ENCODE measurements at places on chromosomes 16 and 17. TPM values are rescaled to one million over a fixed set of nuclear protein-coding genes. Genes with fewer than 3 reads are reported as not detected.

GRCh38 chr17:74852237-74853047 is 7.2 kb downstream of the GRIN2C start:
- DNase-seq = no peak

ICAM2 gene
- 8.4 TPM for total RNA-seq

GRCh38 chr16:12728469-12728868 is 75.2 kb downstream of the CPPED1 start:
- no peak for DNase-seq

GRCh38 chr17:3208484-3208883 is 1.0 kb downstream of the OR1A1 start:
- no peak for DNase-seq

DNA sequence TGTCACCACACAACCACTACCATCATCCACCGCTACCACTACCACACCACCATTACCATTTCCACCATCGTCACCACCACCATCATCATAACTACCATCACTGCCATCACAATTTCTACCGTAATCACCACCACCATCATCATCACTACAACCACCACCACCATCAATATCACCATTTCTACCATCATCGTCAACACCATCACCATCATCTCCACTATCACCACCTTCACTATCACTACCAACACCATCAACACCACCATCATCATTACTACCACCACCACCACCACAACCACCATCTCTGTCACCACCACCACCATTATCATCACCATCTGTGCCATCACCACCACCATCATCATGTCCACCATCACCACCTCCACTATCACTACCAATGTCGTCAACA is 524.5 kb upstream of the C16orf82 start:
- DNase-seq = no peak

- no peak for DNase-seq
Measured at GRCh38 chr17:64356776-64357175, 33.9 kb downstream of the PECAM1 start.

GRCh38 chr16:10390330-10390729 is 4.5 kb downstream of the ATF7IP2 start:
- no peak for DNase-seq

GAST gene
- not detected for total RNA-seq

- DNase-seq = no peak
Measured at GRCh38 chr17:65290616-65291015, 153.4 kb downstream of the RGS9 start.

DNA sequence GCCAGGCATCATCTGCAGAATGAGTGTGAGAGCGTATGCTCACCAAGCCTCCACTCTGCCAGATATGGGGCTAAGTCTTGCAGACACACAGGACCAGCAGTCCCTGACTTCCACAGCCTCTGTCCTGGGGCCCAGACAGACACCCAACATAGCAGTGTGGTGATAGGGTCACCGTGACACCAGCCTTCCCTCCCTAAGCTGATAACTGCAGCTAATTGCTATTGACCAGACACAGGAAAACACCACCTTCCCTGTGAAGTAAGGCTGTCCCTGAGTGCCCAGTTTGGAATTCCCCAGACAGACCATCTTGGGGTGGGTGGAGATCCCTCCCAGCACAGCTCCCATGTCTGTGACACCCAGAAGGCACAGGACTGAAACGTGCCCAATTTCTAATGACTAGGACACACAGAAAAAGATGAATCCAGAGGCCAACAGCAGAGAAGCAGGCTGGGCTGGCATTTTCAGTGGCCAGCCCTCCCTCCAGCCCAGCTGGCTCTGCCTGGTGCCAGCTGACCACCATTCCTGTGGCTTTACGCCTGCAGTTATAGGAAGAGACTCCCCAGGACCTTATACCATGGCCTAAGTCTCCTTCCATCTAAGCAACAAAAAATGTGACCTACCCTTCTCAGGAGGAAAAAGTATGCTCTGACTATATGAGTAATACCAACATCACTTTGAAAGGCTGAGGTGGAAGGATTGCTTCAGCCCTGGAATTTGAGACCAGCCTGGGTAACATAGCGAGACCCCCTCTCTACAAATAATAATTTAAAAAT is 30.3 kb downstream of the ATPAF2 start:
- no peak for DNase-seq

ALG1 gene
- 11.4 TPM for total RNA-seq

DNA sequence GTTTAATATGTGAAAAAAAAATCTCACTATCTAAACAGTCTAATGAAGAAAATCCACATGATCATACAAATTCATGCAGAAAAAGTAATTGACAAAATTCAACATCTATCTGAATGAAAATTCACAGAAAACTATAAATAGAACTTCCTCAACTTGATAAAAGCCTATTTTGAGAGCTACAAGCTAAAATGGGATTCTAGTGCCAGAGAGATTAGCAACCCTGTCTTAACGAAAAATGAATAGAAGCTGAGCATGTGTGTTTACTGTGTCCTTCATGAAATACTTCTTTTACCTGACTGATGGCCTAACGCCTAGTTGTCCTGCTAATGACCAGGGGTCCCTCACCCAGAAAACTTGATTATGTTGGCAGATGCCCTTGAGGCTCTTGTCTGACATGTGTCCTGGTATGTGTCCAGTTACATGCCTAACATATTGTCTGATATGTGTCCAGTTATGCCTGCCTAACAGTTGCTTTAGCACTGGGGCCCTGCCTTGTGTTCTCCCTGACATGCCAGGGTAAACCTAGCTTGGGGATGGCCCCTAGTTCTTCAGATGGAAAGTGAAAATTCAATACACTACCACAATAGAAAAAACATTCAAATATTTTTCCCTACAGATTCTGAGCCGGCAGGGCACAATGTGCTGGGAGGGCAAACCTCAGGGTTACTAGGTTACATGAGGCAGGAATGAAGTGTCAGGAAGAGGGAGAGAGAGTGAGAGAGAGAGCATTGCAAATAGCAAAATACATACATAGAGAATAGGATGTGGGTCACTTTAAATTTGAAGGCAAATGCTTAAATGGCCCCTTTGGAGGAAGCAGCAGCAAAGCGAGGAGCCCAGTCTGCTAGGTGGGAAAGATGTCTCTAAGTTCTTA is 834.0 kb downstream of the CDH11 start:
- no peak for DNase-seq

- DNase-seq = no peak
Measured at GRCh38 chr17:36888236-36888951, 48.9 kb upstream of the LHX1 start.

CYGB gene
- 1.2 TPM for total RNA-seq

DNA sequence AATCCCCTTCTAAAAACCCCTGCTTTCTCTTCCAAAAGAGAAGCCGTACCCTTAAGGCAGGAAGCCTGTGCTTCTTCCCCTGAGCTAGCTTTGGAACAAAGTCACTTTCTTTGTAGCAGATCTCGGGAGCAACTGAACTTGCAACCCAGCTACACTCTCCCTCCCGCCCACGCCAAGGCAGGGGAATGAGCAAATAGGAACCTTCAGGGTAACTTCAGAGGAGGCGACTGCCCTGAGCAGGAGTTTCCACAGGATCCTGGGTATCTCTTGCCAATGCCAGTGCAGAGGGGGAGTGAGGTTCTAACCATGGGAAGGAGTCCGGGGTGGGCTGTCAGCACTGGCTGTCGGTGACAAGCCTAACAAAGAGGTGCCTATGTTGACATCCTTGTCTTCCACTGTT is 5.9 kb upstream of the PIRT start:
- no peak for DNase-seq

DNA sequence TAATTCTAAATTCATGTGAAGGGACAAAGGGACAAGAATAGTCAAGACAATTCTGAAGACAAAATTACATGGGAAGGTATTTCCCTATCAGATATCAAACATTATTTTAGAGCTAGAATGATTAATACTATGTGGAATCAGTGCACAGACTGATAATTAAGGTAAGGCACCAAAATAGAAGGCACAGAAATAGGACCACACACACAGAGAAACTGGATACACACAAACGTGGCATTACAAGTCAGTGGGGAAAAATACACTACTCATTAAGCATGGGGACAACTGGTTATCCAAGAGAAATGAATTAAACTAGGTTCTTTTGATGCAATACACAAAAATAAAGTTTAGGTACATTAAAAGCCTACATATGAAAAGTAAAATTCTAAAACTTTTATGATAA is 132.8 kb upstream of the NETO2 start:
- no peak for DNase-seq

DNA sequence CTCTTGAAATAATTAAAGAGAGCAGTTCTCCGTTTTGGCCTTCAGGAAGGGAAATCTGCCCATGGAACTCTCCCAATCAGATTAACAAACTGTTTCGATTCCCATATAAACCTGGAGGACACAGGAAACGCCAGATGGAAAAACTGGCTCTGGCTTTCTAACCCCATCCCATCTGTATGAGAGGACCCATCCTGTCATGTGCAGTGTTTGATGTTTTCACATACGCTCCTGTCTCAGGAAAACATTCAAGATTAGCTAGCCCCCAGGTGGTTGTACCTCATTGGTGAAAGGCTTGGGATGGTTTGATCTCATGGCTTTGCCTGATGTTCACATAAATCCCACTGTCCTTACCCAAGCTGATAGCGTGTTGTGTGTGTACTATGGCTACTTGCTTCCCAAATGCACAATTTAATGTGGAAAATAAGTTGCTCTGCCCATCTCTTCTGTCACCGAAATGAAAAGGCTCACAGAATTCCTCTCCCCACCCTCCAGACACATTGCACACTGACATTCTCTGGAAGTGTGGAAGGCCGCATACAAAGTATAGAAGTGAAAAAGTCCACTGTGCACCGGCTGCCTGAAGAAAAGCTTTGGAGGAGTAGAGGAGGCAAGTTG is 18.2 kb upstream of the ERN1 start:
- DNase-seq = no peak
